ENCODE measurements at places on chromosomes 11 and 22.

DNA sequence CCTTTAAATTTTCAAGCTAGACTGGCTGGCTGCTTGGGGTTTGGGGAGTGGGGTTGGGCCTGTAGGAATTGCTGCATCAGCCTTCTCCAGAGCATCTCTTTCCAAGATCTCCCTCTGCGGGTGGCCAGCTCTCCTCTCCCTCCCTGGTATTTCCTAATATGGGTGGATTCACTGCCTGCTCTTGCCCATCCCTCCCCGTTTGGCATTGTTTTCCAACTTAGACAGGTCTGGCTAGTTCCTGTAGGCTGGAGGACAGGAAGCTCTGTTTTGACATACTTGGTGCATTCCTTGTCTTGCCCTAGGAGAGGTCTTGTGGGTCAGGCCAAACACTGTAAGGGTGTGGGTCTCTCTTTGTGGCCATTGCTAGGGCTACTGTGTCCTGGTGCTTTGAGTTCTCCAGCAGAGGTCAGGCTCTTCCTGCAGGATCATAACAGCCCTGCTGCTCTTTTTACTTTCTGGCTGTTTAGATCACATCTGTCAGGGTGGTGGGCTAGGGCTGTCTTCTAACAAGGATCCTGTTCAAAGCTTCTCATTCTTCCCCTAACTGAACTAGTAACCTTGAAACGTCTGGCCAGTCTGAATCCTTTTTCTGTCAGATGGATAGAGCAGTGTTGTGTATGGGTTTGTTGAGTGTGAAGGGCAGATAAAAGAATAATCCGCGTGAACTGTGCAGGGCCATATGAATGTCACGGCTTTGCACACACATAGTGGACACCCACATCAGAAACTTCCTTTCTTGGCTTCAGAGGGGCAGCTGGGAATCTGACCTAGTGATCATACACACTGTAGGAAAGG, 18.3 kb upstream of the MICALL1 start:
- H3K36me3 ChIP-seq, result peaks cover 4% of the 10 kb centered on the region
- DNase-seq, result peak; percentile 93
- peak overlapping the region; percentile 84 for H3K27ac ChIP-seq
- no peak overlapping the region for H3K4me3 ChIP-seq

GRCh38 chr11:47264521-47264920, 5.4 kb upstream of the MADD start:
- H3K27ac ChIP-seq, result no peak overlapping the region
- no peaks in the 10 kb centered on the region for H3K4me1 ChIP-seq
- H3K27me3 ChIP-seq, result no peaks in the 10 kb centered on the region
- no peaks in the 10 kb centered on the region for H3K36me3 ChIP-seq
- no peak for DNase-seq

DNA sequence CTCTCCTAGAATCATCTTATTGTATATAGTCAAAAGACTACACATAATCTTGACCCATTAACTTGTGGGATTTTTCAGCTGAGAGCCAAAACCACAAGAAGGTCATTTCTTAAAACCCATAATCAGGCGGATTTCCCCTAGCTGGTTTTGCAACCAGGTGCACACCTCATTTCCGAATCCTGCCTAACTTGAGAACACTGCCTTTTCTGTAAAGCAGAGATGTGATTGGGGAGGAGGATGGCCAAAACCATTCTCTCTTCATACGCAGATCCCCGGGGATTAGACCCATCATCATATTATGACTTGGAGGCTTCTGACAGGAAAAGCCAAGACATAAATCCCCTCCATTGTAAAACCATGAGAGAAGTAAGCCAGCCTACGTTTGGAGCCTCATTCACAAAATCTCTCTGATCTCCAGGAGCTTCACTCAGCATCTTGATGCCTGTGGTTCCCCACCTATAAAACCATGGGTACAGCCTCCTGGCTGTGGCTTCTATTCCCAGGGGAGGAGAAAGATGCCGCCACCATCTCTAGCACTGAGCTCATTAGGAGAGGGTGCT, 191.3 kb downstream of the KIF18A start:
- H3K36me3 ChIP-seq, result no peaks in the 10 kb centered on the region
- no peak for DNase-seq
- no peak overlapping the region for H3K27ac ChIP-seq

GRCh38 chr11:1969035-1969434, 21.9 kb downstream of the MRPL23 start:
- H3K4me1 ChIP-seq, result no peaks in the 10 kb centered on the region
- H3K27me3 ChIP-seq, result no peaks in the 10 kb centered on the region

DNA sequence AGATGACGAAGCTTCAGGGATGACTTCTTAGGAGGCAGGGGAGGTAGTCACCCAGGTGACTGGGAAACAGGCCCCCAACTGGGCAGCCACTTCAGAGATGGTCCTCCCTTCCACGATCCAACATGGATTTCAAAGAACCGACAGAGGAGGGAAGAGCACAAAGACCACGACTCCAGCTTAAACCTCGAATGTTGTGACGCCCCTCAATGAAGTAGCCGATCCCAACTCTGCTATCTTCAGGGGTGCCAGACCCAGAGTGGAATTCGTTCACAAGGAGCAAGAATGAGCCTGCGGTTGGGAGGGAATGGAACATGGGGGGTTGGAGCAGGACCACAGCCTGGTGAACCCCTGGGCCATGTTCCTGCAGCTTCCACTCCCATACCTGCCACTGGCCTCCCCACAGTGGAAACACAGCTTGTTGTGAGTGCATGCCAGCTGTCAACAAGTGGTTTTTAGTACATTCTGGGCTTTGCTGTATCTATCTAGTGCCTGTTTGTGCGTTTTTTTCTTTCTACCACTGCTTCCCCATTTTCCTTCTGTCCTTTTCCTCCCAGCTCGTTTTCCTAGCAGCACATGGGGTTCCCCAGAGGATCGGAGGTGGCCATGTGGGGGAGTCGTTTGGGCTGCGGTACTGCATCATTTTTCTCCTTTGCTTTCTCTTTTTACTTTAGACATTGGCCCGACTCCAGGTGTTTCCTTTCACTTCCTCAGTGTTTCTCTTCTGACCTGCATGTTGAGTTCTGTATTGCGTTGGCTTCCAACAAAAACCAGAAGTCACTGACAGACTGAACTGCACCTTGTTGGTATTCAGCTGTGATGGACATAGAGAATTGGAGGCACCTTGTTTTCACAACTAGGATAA, 65.8 kb downstream of the MORC2 start:
- no peak overlapping the region for H3K4me3 ChIP-seq
- no peak for DNase-seq
- H3K4me1 ChIP-seq, result no peaks in the 10 kb centered on the region
- H3K36me3 ChIP-seq, result no peaks in the 10 kb centered on the region

DNA sequence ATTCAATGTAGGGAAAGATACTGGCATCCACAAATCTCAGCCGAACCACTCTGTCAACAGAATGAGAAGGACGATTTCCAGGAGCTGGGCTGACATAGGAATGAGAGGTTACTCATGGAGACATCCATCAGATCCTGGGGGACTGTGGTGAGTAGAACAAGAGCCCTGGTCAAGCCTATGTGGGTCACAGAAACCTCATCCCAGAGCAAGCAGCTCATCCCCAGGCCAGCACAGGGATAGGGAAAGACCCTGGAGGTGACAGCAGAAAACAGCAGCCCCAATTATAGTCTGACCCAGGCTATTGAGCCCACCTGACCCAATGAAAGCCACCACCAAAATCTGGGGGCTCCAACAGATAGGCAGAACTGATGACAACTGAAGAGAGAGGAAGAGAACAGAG, 128.0 kb upstream of the SERPIND1 start:
- no peak overlapping the region for H3K4me3 ChIP-seq
- no peaks in the 10 kb centered on the region for H3K36me3 ChIP-seq
- H3K27me3 ChIP-seq, result no peaks in the 10 kb centered on the region
- no peaks in the 10 kb centered on the region for H3K4me1 ChIP-seq
- H3K27ac ChIP-seq, result no peak overlapping the region
- no peak for DNase-seq

GRCh38 chr11:1293619-1294015, 15.8 kb downstream of the TOLLIP start:
- DNase-seq, result no peak
- H3K36me3 ChIP-seq, result peaks cover 4% of the 10 kb centered on the region
- H3K4me1 ChIP-seq, result no peaks in the 10 kb centered on the region
- H3K4me3 ChIP-seq, result no peak overlapping the region
- H3K27ac ChIP-seq, result no peak overlapping the region

DNA sequence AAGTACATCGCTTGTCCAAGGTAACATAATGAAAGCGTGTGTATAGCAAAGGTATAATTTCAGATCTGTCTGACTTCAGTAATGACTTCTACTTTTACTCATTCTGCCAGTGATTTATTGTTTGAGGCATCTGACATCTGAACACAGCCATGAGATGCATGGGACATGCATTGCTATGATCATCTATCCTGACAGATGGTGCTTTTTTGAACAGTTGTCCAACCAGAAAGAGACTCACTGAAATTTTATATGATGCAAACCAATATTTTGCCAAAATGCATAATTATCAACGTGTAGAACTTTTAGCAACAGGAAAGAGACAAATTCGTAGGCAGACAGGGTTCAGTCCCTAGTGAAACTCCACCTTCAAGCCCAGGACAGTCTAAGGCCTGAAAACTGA, 19.6 kb downstream of the OR5M3 start:
- H3K27ac ChIP-seq, result no peak overlapping the region
- no peaks in the 10 kb centered on the region for H3K36me3 ChIP-seq

- no peaks in the 10 kb centered on the region for H3K4me1 ChIP-seq
- H3K27me3 ChIP-seq, result no peaks in the 10 kb centered on the region
- no peak overlapping the region for H3K4me3 ChIP-seq
- H3K36me3 ChIP-seq, result no peaks in the 10 kb centered on the region
- no peak for DNase-seq
These were observed 16.8 kb downstream of the APOL6 start for GRCh38 chr22:35664955-35665587.

- H3K4me3 ChIP-seq, result no peak overlapping the region
- DNase-seq, result no peak
- no peaks in the 10 kb centered on the region for H3K36me3 ChIP-seq
These were observed 8.8 kb downstream of the OSBPL5 start for GRCh38 chr11:3156282-3156660.

DNA sequence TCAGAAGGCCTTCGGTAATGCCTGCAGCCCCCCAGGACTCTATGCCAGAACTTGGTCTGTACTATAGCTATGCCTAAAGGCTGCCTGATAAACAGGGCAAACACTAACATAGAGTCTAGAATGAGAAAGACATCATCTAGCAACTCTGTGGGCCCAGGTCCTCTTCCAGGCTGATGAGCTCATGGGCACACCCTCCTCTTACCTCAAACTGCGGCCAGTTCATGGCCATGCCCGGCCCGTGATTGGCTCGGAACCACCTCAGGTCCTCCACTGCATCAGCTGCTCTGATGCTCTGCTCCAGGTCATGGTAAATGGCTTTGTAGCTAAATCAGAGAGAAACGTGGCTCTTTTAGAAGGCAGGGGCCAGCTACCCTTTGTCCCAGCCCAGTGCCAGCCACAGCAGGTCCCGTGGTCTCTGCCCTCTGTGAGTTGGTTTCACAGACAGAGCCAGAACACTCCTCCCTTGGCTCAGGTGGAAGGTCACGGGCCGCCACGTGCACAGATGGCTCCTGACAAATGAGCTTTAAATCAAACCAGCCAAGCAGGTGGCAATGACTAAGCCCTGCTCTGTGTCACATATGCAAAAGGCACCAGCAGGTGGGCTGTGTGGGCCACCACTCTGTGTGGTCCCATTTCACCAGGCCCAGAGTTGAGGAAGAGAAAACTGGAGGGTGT, 25.0 kb upstream of the ARFGAP3 start:
- no peaks in the 10 kb centered on the region for H3K36me3 ChIP-seq
- no peak for DNase-seq
- H3K4me1 ChIP-seq, result no peaks in the 10 kb centered on the region
- H3K27me3 ChIP-seq, result no peaks in the 10 kb centered on the region
- H3K4me3 ChIP-seq, result no peak overlapping the region

GRCh38 chr11:69319255-69320106, 25.5 kb downstream of the MYEOV start:
- H3K4me3 ChIP-seq, result no peak overlapping the region
- H3K36me3 ChIP-seq, result no peaks in the 10 kb centered on the region
- H3K27me3 ChIP-seq, result no peaks in the 10 kb centered on the region
- no peaks in the 10 kb centered on the region for H3K4me1 ChIP-seq
- no peak for DNase-seq

GRCh38 chr11:134586726-134587125, 174.7 kb upstream of the B3GAT1 start:
- H3K27me3 ChIP-seq, result no peaks in the 10 kb centered on the region
- no peaks in the 10 kb centered on the region for H3K36me3 ChIP-seq
- no peaks in the 10 kb centered on the region for H3K4me1 ChIP-seq
- no peak overlapping the region for H3K4me3 ChIP-seq

DNA sequence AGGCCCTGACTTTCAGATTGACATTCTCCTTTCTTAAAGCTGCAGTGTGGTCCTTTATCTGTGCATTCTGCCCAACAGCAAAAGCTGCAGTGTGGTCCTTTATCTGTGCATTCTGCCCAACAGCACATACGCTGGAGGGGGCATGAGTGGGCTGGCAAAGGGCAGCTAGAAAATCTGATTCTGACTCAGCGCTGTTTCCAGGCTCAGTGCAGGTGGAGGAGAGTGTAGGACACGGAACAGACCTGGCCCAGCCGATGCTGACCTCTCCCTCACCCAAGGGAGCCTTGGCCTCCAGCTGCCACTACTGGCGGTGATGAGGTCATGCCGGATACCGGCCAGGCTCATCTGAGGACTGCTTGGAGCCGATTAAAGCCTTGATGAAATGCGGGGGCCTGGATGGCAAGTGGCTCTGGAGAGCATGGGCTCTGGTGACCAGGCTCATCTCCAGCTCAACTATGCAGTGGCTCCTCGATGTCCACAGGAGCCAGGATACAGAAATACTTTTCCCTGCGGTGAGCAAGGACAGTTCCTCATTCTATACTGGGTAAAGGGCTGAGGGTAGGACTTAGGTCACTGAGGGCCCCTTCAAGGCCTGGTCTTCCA, 84.6 kb downstream of the CLPB start:
- H3K36me3 ChIP-seq, result no peaks in the 10 kb centered on the region
- no peaks in the 10 kb centered on the region for H3K4me1 ChIP-seq
- H3K27ac ChIP-seq, result no peak overlapping the region

GRCh38 chr11:62646825-62647608, 604 bp upstream of the GANAB start:
- no peak for DNase-seq
- H3K36me3 ChIP-seq, result peaks cover 5% of the 10 kb centered on the region
- peaks cover 17% of the 10 kb centered on the region for H3K4me1 ChIP-seq
- peak overlapping the region; percentile 95 for H3K27ac ChIP-seq
- no peaks in the 10 kb centered on the region for H3K27me3 ChIP-seq

DNA sequence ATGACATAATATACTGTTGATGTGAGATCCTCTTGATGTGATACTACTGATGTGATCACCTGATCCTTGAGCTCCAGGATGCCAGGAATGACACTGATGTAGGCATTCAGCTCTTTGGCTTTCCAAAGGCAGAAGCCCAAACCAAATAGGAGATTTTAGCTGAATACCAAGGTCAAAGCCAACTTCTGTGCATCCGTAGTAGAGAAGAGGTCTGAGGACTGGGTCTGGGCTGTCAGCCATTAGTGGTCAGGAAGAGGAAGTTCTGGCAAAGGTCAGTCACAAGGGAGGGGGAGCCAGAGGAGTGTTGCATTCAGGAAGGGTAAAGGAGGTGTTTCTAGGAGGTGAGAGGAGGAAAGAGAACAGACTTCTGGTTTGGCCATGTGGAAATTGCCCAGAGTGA, 53.4 kb upstream of the PARVG start:
- H3K27me3 ChIP-seq, result no peaks in the 10 kb centered on the region
- no peak for DNase-seq
- H3K27ac ChIP-seq, result no peak overlapping the region
- no peaks in the 10 kb centered on the region for H3K4me1 ChIP-seq
- no peaks in the 10 kb centered on the region for H3K36me3 ChIP-seq
